Foreskin keratinocyte (primary cell): ENCODE measurements at places on chromosomes 7 and 10.
A peak's percentile ranks its signal among the peaks of the same experiment; 100 is the strongest.

- DNase-seq = no peak
Observed at GRCh38 chr7:136957391-136957790, 88.9 kb downstream of the CHRM2 start.

- DNase-seq = no peak
Observed at GRCh38 chr7:151134743-151135524, 32.6 kb downstream of the GBX1 start.

GRCh38 chr10:25666276-25666675 lies 267.8 kb upstream of the MYO3A start:
- no peak for DNase-seq

- DNase-seq = no peak
Observed at GRCh38 chr10:102813734-102814452, 23.3 kb downstream of the CYP17A1 start.

- no peak for DNase-seq
Observed at GRCh38 chr10:27369880-27370279, 129.3 kb upstream of the ACBD5 start.

DNA sequence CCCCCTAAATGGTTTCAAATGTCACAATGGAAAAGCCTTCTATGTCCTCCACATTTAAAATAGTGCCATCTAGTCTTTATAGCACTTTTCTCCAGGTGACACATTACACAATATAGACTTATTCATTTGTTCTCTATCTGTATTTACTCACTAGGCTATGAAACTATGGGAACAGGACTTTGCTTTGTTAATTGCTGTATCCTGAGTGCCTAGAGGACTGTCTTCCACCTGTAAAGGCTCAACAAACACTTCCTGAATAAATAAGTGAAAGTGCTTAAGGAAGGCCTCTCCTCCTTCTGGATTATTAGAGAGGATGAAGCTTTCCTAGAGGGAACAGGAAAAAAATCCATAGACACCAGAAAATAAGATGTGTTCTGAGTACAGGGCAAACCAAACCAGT lies 397.6 kb upstream of the LRRN3 start:
- no peak for DNase-seq

- no peak for DNase-seq
Observed at GRCh38 chr10:91034494-91035159, 113.7 kb upstream of the ANKRD1 start.

GRCh38 chr7:144438759-144439158 lies 35.3 kb upstream of the NOBOX start:
- no peak for DNase-seq

GRCh38 chr10:79335094-79335469 lies 12.2 kb upstream of the PPIF start:
- DNase-seq = no peak

GRCh38 chr10:133455196-133455595 lies 1.5 kb downstream of the SCART1 start:
- no peak for DNase-seq

- DNase-seq = no peak
Observed at GRCh38 chr10:14529351-14529750, 198.6 kb upstream of the FRMD4A start.

- DNase-seq = no peak
Observed at GRCh38 chr7:136424058-136424457, 444.4 kb upstream of the CHRM2 start.

- DNase-seq = peak; percentile 30
Observed at GRCh38 chr10:128125416-128125943, 743 bp downstream of the MKI67 start.

DNA sequence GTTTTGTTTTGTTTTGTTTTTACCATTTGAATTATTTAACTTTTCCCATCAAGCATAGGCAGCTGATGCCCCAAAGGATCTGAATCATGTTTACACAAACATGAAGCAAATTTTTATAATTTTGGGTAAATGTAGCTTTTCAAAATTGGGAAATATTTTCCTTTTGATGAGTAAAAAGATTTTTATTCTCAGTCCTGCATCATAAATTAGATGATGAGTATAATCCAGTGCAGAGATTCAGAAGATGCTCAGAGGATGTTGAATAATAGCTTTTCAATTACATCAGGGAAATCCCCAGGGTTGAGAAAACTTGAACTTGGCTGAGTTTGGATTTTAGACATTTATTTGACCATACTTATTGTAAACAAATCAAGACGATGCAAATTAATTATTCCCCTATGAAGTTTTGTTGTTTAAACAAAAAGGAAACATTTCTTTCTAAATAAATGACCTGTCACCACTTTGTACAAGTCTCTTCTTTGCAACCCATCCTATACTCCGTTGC lies 121.7 kb downstream of the FAM204A start:
- no peak for DNase-seq

DNA sequence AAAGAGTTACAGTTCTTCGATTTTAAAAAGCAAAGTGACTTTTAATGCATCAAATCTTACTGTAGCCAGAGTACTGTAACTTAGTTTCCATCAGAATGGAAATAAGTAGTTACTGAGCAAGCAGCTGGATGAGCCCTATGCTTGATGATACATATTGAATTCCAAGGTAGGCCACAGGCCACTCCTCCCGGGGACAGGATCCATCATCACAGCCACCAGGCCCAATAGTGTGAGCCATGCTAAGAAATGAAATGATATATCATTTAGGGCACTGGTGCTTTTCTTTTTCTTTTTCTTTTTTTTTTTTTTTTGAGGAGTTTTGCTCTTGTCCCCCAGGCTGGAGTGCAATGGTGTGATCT lies 42.9 kb upstream of the TOMM7 start:
- DNase-seq = no peak

DNA sequence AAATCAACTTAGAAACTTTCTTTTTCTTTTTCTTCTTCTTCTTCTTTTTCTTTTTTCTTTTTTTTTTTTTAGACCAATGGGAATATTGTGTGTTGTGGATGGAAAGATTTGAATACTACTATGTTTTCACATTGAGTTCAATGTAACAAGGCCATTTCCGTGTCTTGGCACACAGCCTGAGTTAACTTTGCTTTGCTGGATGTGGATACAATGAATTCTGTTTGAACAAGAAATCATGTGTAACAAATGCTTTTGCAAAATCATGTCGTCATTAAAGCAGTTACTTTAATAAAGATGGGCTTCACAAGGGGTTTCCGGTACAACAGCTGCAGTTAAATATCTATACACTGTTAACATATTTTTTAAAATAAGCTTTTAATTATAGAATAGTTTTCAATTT lies 13.5 kb upstream of the ENTPD1 start:
- DNase-seq = no peak

DNA sequence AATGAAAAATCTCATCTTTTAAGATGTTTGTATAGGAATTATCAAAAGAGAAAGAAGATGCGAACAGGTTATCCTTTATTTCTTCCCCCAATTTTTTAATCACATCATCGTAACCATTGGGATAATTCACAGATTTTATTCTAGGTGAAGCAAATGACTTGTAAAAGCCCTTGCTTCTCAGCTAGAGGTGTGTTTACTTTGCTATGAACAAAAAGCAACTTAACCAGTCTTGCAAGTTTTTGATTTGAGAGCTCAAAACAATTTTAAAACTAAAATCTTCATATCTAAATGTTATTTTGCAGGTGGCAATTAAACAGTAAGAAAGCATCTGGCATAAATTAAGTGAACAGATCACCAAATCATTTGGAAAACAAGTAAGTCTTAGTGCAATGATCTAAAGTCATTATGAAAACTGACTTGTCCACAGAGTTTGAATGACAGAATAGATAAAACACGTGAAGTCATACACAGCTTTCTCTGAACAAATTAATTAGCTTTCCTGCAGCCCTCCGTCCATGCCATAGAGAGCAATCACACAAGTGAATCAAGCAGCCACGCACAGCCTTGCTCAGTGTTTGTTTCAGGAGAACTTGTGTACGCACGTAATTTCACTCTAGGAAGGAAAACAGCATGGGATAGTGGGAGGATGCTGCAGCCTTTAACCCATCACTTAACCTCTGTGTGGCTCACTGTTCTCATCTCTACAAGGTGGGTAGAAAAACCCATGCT lies 85.0 kb upstream of the ZNF800 start:
- no peak for DNase-seq

GRCh38 chr7:98753989-98754479 lies 115.8 kb downstream of the TMEM130 start:
- no peak for DNase-seq

- DNase-seq = peak; percentile 66
Observed at GRCh38 chr10:119521443-119522204, 20.9 kb downstream of the RGS10 start.

DNA sequence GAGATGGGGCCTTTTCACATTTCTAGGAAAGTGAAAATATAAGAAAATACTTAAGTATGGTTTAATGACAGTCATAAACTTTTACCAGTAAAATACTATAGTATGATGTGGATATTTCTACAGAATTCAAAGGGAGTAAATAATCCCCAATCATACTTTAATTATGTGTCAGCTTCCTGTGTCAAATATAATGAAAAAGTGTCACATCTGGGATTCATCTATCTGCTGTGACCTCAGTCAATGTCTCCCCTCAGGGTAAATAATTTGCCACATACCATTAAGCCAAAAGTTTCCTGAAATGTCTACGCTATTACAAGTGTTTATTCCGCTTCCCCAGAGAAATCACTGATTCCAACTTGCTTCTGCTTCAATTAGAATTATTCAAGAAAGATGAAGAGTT lies 110.5 kb downstream of the ITGA8 start:
- DNase-seq = no peak

DNA sequence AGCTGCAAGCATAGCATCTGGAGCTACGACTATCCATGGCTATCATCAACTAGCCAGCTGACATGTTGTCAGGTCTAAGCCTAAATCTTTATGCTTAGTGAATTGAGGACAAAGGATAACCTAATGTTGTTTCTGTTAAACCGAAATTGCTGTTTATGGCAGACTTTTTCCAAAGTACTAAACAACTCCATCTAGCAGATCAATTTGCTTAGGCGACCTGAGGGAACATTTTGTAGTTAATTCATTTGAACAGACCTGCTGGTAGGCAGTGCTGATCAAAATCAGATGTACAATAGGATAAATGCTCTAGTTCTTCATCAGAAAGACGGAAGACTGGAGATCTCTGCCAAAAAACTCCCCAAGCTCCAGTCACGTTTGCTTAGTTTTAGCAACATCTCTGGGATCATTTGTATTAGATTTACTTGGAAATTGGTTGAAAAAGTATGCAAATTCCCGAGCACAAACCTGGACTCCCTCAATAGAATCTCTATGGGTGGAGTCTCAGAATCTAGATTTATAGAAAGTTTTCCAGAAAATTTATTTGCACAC lies 301.6 kb upstream of the NRP1 start:
- DNase-seq = no peak

DNA sequence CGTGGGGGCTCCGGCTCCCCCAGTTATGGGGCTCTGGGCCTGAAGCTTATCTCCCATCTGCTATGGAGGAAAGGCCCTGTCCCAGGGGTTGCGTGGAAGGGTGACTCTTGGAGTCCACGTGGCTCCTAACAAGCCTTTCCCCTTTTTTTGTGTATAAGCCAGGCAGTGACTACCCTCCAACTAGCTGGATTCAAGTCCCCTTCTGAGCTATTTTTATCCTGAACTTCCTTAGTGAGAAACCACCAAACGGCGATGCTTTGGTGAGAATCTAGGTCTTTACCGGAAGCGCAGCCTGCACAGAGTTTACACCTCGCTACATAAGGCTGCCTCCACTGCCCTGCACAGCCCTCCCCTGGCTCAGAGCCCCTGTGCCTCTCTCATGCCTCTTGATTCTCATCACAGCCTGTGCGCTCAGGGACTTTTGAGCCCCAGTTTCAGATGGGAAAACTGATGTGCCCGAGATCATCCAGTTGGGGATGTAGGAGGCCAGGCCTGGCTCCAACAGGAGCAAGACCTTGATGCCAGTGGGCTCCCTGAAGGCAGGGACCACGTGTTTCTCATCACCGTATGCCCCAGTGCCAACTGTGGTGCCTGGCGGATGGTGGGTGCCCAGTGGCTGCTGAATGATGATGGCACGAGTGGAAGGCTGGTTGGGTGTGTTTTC lies 102.3 kb upstream of the PPIF start:
- no peak for DNase-seq

DNA sequence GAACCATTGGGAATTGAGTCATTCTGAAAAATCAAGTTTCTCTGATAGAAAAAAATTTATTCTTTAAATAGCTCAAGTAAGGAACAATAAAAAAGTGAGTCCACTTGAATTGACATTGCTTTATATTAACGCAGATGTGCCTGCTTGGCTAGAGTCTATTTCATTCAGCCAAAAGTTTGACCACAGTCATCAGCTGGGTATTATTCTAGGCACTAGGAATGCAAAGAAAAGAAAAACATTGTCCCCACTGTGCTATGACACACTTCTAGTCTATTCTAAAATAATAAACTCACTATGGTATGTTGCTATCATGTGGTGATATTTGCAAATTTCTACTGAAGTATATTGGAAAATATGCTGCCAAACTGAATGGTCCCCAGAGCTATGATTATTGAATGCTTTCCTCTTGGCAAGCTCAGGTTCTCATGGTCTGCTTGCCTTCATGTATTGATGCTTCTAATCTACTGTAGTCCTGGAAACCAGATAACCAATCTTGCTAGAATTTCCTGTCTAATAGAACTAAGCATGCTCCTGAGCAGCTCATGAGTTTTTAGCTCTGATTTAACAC lies 8.3 kb downstream of the SFRP4 start:
- DNase-seq = no peak

DNA sequence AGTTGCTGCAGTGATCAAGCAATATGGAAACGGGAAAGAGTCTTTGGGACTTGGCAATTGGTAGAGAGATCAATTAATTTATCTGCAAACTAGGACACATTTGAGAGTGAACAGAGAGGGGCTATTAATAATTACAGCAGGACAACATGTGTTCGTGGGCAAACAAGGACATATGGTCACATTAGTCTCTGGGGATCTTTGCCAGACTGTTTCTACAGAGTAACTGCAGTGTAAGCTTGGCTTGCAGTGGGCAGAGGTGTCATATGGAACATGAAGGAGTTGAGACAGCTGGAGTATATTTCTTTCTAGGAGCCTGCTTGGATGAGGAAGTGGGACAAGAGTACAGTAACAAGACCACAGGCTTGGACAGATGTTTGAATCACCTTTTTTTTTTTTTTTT lies 232.1 kb upstream of the LYZL1 start:
- no peak for DNase-seq

DNA sequence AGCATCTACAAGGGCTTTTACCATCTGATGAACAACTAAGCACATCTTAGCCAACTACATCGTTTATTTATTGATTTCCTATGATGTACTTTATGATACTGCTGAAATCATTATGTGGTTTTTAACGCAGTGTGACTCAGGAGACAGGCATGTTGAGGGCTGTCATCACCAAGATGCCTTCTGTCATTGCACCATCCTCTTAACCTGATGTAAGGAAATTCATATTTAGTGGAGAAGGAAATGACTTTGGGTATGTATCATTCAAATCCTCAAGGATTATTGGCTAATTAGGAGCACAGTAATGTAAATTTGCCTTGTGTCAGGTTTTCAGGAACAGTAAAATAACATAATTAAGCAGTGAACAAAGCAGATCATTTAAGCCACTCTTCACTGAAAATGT lies 138.5 kb upstream of the MGMT start:
- peak; percentile 80 for DNase-seq

GRCh38 chr7:2929321-2930201 lies 85.5 kb upstream of the GNA12 start:
- DNase-seq = no peak
